Left lung (tissue), 14 donors: ENCODE measurements at places on chromosomes 7 and 10. TPM values are rescaled to one million over a fixed set of nuclear protein-coding genes. Genes with fewer than 3 reads are reported as not detected.

The PPIF gene
- 31.1 TPM for polyA plus RNA-seq

The HMX3 gene
- polyA plus RNA-seq, result not detected

The TLL2 gene
- polyA plus RNA-seq, result 0.47 TPM

The MSS51 gene
- polyA plus RNA-seq, result 5.8 TPM

The SP4 gene
- polyA plus RNA-seq, result 9.2 TPM

The PRR15 gene
- 0.15 TPM for polyA plus RNA-seq

The C10orf67 gene
- polyA plus RNA-seq, result 0.56 TPM

The EPHB6 gene
- polyA plus RNA-seq, result 29.1 TPM

The SLC16A9 gene
- 45.9 TPM for polyA plus RNA-seq

The GNAT3 gene
- polyA plus RNA-seq, result not detected

The CDC14C gene
- 0.10 TPM for polyA plus RNA-seq

The GPR146 gene
- 7.9 TPM for polyA plus RNA-seq

The PDE1C gene
- polyA plus RNA-seq, result 3.0 TPM

The GTF2IRD1 gene
- polyA plus RNA-seq, result 33.0 TPM

The NPY4R2 gene
- polyA plus RNA-seq, result 0.38 TPM

The ASB10 gene
- polyA plus RNA-seq, result not detected

The SEC23IP gene
- 66.8 TPM for polyA plus RNA-seq

The EPO gene
- not detected for polyA plus RNA-seq
